WTC11 (cell line): ENCODE measurements at places on chromosomes 5 and 9. TPM values are rescaled to one million over a fixed set of nuclear protein-coding genes. Genes with fewer than 3 reads are reported as not detected.
A peak's percentile ranks its signal among the peaks of the same experiment; 100 is the strongest.

GRCh38 chr5:74543162-74543995, 97.1 kb downstream of the ENC1 start:
- peaks cover 59% of the 10 kb centered on the region for H3K4me1 ChIP-seq
- H3K36me3 ChIP-seq = no peaks in the 10 kb centered on the region
- H3K27me3 ChIP-seq = no peaks in the 10 kb centered on the region
- peak overlapping the region; percentile 94 for H3K27ac ChIP-seq
- H3K4me3 ChIP-seq = peak overlapping the region; percentile 55

DNA sequence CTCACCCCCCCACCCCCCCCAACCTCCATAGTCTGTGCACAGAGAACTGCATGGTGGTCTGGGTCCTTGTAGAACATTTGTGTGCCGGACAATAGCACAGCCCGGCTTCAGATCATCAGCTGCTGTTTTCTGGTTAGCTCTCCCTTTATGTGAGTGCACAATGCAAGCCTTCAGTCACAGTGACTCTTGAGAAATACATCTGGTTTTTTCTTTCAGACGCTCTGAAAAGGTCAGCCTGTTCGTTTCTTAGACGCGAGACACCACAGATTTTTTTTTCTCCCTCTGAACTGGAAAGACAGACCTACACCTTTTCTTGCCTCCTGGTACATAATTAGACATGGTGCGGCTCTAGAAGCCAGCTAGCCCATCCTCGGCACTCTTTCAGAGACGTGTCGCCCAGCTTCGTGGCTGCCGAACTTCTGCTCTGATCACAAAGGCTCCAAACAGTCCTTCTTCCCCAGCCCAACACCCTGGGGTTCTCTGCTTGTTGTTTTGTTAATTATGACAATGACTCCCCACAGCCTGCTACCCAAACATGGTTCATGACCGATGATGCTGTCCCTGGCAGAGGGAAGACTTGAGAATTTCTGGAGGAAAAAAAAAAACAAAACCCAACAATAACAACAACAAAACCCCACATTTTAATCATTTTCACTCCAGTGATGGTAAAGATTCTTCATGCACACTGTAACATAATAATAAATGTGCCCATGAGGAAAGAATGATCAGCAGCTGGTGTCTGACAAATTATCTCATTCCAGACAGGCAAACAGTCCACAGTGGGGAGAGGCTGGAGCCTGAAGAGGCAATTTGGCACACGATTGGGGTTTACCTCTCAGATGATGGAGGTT, 241.4 kb upstream of the ZNF462 start:
- DNase-seq = peak; percentile 20
- H3K4me1 ChIP-seq = peaks cover 39% of the 10 kb centered on the region
- H3K36me3 ChIP-seq = no peaks in the 10 kb centered on the region
- peak overlapping the region; percentile 75 for H3K27ac ChIP-seq
- peaks cover 6% of the 10 kb centered on the region for H3K27me3 ChIP-seq

GRCh38 chr5:168681556-168682183, 102.5 kb upstream of the PANK3 start:
- no peak overlapping the region for H3K4me3 ChIP-seq
- no peaks in the 10 kb centered on the region for H3K36me3 ChIP-seq
- 0 out of 2 replicates have a peak, but pooled peaks cover under 1% of the 10 kb centered on the region for H3K4me1 ChIP-seq
- H3K27ac ChIP-seq = no peak overlapping the region

GRCh38 chr5:28450997-28451396, 1412.6 kb upstream of the CDH9 start:
- H3K27ac ChIP-seq = no peak overlapping the region
- H3K36me3 ChIP-seq = peaks cover 7% of the 10 kb centered on the region; the same call in 1 of the 2 replicates
- no peak overlapping the region for H3K4me3 ChIP-seq
- no peaks in the 10 kb centered on the region for H3K4me1 ChIP-seq

DNA sequence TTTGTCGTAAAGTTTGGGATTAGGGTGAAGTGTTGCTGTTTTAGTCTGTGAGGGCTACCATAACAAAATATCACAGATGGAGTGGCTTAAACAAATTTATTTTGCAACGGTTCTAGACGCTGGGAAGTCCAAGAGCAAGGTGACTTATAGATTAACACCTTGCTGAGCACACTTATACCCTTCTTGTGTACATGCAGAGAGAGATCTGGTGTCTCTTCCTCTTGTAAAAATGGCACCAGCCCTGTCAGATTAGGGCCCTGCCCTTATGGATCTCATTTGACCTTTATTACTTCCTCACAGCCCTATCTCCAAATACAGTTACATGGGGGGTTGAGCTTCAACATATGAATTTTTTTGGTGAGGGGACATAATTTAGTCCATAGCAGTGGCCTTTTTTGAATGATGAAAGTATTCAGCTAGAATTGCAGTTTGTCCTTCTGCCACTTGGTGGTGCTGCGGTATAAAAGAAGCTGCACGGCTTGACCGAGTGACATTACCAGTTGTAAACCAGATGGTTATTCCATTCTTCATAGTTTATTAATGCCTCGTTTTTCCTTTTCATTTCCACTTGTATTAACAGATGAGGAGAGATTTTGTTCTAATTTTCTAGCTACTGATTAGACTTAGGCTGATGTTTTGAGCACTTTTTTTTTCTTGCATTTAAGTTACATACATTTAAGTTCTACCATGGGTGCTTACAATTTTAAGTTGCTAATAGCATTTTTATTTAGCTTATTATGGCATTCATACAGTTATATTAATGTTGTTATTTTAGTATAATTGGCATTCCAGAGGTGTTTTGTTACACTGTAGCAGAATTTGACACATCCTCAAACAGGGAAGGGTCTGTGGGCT, 19.4 kb downstream of the DCP2 start:
- DNase-seq = peak; percentile 75
- H3K36me3 ChIP-seq = peaks cover 29% of the 10 kb centered on the region
- H3K4me1 ChIP-seq = peaks cover 15% of the 10 kb centered on the region
- H3K4me3 ChIP-seq = no peak overlapping the region
- no peaks in the 10 kb centered on the region for H3K27me3 ChIP-seq
- peak overlapping the region; percentile 81 for H3K27ac ChIP-seq

DNA sequence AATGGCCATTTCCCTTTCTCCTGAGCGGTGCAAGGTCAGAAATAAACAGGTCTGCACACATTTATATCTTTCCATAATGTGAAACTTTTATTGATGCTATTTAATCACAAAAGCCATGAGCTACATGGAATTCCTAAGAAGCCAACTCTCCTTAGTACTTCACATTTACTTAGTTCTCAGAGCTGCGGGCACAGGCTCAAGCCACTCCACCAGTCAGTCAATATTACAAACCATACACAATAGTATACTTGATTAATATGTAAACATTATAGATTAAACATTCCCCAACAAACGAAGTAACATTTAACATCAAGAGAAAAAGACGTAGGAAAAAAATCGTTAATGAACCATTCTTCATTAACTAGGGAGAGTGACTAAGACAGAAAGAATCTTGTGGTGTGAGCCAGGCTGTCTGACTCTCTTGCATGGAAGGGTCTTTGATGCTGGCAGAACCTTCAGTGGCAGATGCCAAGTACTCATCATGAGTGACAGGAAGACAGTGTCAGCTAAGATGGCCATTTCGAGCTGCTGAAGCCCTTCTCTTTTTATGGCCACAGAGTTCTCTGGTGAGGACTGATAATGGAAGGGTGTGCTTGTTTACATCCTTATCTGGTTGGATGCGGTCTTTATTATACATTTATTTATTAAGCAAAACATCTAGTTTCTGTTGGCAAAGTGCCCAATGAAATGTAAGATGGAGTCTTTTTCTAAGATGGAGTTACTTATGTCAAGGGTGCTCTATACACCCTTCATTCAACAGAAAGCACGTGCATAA, 115.5 kb upstream of the TUT7 start:
- H3K27me3 ChIP-seq = peaks cover 5% of the 10 kb centered on the region; the same call in 1 of the 2 replicates
- H3K4me3 ChIP-seq = no peak overlapping the region
- no peak for DNase-seq
- H3K27ac ChIP-seq = no peak overlapping the region
- no peaks in the 10 kb centered on the region for H3K36me3 ChIP-seq
- peaks cover 2% of the 10 kb centered on the region; the same call in 1 of the 2 replicates for H3K4me1 ChIP-seq

DNA sequence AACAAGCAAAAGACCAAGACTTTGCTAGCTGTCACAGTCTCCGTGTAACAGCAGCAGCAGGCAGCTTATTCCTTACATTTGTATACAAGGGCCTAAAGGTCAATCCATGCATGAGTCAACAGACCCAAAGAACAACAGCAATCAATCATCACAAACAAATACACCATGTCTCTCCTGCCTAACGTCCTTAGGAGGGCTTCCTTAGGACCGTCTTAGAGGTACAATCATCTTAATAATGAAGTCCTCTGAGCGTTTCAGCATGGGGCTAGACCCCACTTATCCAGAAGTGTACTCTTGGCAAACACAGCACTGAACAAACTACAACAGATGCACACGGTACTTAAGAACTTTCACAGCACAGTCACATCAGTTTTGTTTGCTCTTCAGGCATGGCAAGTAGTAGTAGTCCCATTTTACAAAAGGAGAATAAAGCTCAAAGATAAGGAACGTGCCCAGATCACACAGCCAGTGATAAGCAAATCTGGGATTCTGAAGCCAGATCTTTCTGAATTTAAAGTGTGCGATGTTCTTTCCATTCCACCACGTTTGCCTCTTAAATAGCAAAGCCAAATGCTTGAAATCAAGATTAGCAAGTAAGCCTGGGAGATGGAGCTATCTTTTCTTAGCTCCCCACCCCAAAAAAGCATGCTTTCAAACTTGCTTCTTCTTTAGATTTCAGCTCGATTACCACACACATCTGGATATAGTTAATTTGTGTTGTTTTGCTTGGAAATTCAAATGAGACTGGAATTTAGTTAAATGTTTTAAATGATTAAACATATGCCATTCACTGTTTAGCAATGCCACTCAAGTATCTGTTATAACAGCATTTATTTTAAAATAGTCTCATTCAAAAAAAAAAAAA, 24.2 kb downstream of the PSMB7 start:
- no peak overlapping the region for H3K4me3 ChIP-seq
- H3K36me3 ChIP-seq = no peaks in the 10 kb centered on the region
- no peak for DNase-seq
- H3K4me1 ChIP-seq = peaks cover 59% of the 10 kb centered on the region
- H3K27ac ChIP-seq = peak overlapping the region; percentile 40; the same call in 1 of the 2 replicates

Gene GPR21
- total RNA-seq = 0.63 to 0.66 TPM in 2 of 3 replicates, not detected in the other

Gene TRIM52
- 7.8 to 10.1 TPM (median 8.7 TPM) in 3 replicates for total RNA-seq

Gene HSD17B3
- total RNA-seq = not detected in 3 replicates

DNA sequence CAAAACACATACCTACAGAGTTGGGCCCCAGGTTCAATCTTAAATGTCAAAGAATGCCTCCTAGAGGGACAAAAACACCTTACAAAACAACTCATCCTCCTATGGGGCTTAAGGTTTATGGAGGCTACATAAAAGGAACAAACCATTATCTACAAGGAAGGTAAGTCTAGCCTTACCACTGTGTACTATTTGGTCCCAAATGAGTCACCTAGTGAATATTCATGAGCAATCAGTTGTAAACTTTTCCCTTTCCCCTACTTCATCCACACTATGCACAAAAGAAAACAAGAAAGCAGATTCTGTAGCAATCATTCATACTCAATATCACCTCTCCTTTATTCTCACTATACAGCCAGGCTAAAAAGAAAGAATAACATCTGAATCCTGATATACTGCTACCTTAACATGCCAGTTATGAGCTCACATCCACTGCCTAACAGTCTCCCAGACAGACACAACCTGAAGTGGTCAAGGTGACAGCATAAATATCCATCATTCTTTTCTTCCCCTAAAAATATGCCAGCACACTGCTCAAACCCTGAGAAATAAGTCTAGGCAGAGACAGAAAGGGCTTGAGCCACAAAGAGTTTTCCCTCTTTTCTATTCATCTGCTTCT, 6.2 kb downstream of the OXCT1 start:
- peaks cover 10% of the 10 kb centered on the region for H3K27me3 ChIP-seq
- no peak overlapping the region for H3K4me3 ChIP-seq
- no peak overlapping the region for H3K27ac ChIP-seq
- peaks cover 6% of the 10 kb centered on the region; the same call in 1 of the 2 replicates for H3K36me3 ChIP-seq
- peaks cover 3% of the 10 kb centered on the region for H3K4me1 ChIP-seq

Gene ANKRD55
- not detected in 3 replicates for total RNA-seq

- H3K36me3 ChIP-seq = peaks cover 18% of the 10 kb centered on the region
- no peaks in the 10 kb centered on the region for H3K27me3 ChIP-seq
- peak overlapping the region; percentile 83 for H3K27ac ChIP-seq
- no peak for DNase-seq
- peaks cover 51% of the 10 kb centered on the region for H3K4me1 ChIP-seq
- H3K4me3 ChIP-seq = no peak overlapping the region
These were observed 10.0 kb downstream of the CTNNA1 start for GRCh38 chr5:138763037-138763778.

DNA sequence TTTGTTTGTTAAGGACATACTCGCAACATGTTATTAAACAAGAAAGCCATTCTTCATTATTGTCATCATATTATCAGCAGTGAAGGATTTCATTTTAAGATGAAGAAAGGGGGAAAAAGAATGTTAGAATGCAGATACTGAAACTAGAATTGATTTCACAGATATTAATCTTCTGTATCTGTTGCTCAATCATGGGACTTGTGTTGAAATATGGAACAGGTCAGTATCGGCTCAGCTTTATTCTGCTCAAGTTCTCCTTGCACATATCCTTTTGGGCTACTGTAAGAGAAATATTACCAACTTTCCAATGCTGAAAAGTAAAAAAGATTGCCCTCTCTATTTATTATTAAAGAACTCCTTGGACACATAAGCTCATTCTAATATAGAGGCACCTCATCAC, 13.8 kb upstream of the ANXA1 start:
- no peak for DNase-seq
- no peaks in the 10 kb centered on the region for H3K27me3 ChIP-seq
- peaks cover 4% of the 10 kb centered on the region for H3K4me1 ChIP-seq

- H3K36me3 ChIP-seq = peaks cover 3% of the 10 kb centered on the region
These were observed 30.6 kb upstream of the ASS1 start for GRCh38 chr9:130414081-130414731.

- no peaks in the 10 kb centered on the region for H3K27me3 ChIP-seq
- H3K4me3 ChIP-seq = no peak overlapping the region
- peaks cover 13% of the 10 kb centered on the region for H3K4me1 ChIP-seq
- H3K27ac ChIP-seq = no peak overlapping the region
- no peak for DNase-seq
These were observed 97.7 kb upstream of the MEGF10 start for GRCh38 chr5:127192836-127193338.

- peak overlapping the region; percentile 93 for H3K4me3 ChIP-seq
- peak overlapping the region; percentile 80 for H3K27ac ChIP-seq
- no peaks in the 10 kb centered on the region for H3K36me3 ChIP-seq
- H3K27me3 ChIP-seq = no peaks in the 10 kb centered on the region
- H3K4me1 ChIP-seq = peaks cover 31% of the 10 kb centered on the region
These were observed 19.8 kb downstream of the EXOSC2 start for GRCh38 chr9:130713286-130713960.

GRCh38 chr9:82588301-82589180, 474.4 kb downstream of the RASEF start:
- no peak overlapping the region for H3K4me3 ChIP-seq
- no peaks in the 10 kb centered on the region for H3K27me3 ChIP-seq
- H3K4me1 ChIP-seq = no peaks in the 10 kb centered on the region
- DNase-seq = no peak
- no peak overlapping the region for H3K27ac ChIP-seq
